ENCODE measurements at places on chromosomes 7 and 10. TPM values are rescaled to one million over a fixed set of nuclear protein-coding genes. Genes with fewer than 3 reads are reported as not detected.

Gene ZMIZ2
- 137 TPM for total RNA-seq

Gene OR2A12
- not detected for total RNA-seq

Gene TMEM178B
- total RNA-seq, result 0.39 TPM

Gene TRIL
- total RNA-seq, result not detected

Gene TUBAL3
- not detected for total RNA-seq

Gene TMEM120A
- 71.0 TPM for total RNA-seq

Gene POM121
- 62.4 TPM for total RNA-seq

Gene AMZ1
- total RNA-seq, result 0.57 TPM

Gene BTBD16
- 0.82 TPM for total RNA-seq

Gene CCDC172
- not detected for total RNA-seq

GRCh38 chr10:75962395-75963061 is 531.1 kb downstream of the LRMDA start:
- no peak for DNase-seq

DNA sequence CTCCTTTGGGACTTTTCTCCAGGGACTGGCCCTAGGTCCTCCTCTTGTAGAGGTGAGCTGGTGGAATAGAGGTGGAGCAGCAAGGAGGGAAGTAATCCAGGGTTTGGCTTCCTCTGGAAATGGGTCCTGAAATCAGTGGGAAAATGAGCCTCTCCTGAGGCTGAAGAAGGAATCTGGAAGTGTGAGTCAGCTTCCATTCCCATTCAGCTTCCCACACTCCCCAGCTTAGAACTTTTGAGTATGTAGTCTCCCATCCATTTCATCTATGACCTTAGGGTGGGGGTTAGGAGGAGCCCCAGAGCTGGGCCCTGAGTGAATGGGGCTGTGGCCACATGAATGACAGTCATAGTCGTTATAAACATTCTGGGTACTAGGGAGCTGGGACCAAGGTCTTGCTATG is 17.7 kb downstream of the LDB1 start:
- no peak for DNase-seq

- no peak for DNase-seq
Measured at GRCh38 chr10:68079434-68079833, 4.4 kb upstream of the HERC4 start.

DNA sequence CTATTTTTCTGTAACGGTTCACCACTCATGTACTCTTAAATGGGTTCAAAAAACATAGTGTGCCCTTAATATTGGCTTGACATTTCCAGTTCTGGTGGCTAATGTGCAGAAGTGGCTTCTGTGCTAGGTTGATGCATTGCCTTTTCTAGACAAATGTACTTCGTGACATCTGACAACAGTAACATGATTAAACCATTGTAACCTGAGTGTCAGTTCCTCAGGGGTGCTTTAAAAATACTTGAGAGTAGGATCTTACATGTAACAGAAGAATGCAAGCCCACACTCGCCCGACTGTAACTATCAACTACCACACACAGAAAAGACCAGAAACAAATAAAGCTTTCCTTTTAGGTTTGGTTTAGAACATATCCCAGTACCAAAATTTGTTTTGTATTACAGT is 393.4 kb upstream of the NFE2L3 start:
- no peak for DNase-seq

DNA sequence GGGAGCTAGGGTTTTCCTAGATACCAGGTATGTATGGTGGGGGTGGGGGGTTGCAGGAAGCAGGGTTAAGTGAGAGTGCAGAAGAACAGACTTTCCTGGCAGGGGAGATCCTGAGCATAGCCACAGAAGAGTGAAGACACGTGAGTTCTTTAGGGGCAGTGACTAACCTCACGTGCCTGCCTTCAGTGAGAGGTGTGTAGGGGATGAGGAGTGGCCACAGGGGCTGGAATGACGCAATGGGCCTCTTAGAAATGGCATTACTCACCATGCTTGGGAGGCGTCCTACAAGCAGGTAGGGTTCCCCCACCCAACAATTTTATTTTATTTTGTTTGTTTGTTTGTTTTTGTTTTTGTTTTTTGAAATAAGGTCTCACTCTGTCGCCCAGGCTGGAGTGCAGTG is 698.6 kb upstream of the NRP1 start:
- no peak for DNase-seq

- DNase-seq, result no peak
Measured at GRCh38 chr7:64602518-64602917, 39.6 kb upstream of the ZNF680 start.

DNA sequence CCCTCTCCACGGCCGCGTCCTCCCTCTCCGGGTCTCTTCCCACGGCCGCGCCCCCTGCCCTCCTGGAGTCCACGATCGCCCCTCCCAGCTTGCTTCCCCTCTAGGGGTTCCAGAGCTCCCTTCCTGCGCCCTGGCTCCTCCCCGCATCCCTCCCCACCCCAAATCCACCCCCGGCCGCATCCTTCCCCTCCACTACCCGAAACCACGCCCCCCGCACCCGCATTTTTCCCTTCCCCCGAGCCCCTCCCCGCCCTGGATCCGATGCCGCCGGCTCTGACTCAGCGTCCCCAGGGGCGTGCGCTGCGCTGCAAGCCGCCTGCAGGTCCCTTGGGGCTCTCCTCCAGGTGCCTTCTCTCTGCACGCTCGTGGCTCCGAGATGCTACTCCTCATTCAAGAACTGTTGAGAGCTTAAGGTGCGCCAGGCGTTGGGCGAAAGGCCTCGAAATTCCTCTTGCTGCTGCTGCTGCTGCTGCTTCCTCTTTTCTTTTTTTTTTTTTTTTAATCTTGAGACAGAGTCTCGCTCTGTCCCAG is 372 bp upstream of the TMEM130 start:
- no peak for DNase-seq

- DNase-seq, result no peak
Measured at GRCh38 chr10:102702742-102703141, 11.5 kb downstream of the ARL3 start.

DNA sequence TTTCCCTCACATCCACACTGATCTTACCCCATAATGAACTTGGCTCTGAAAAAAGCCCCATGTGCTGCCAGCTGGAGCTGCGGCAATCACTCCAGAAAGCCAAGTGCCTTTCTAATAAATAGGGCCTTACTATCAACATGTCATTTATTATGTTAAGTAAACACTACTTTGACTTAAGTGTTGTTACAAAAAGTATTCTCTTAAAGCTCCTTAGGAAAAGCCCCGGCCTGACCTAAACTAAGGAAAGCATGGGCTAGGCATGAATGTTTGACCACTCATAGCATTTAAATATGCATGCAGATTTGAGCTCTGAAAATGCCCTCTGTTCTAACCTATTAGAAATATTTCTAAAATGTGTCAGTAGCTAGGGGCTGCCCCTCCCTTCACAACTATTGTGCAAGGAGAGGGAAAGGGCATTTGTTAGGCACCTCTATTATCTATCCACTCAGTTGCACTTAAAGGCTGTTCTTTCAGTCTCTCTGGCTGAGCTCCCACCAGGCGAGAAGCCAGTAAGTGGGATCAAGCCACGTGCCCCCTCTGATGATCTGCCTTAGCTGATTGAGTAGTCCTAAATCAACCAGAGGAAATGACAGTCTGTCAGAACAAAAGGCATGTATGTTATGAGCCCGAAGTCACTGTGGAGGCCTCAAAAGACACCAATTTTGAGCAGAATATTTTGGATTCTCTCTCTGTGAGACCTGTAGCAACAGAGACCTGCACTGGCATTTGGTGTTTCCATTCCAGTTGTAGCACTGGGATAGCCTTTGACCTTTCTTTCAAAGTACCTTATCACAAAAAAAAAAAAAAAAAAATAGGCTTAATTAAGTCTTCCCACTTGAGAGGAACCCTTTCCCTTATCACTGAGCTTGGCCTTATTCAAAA is 77.1 kb downstream of the ITGB8 start:
- no peak for DNase-seq

DNA sequence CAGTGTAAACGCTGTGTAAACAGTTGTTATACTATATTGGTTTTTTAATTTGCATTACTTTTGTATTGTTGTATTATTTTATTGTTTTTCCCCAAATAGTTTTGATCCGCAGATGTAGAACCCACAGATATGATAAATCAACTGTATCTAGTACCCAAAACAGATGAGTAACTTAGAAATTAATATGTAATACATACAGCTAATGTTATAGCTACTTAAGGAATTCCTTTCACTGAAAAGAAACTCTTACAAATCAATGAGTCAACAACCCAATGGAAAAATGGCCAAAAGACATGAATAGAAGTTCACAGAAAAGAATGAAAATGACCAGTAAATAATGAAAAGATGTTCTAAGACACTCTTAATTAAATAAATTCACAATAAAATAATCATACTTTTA is 32.3 kb upstream of the ARL4A start:
- DNase-seq, result no peak

GRCh38 chr7:5406957-5407945 is 16.4 kb downstream of the TNRC18 start:
- no peak for DNase-seq

DNA sequence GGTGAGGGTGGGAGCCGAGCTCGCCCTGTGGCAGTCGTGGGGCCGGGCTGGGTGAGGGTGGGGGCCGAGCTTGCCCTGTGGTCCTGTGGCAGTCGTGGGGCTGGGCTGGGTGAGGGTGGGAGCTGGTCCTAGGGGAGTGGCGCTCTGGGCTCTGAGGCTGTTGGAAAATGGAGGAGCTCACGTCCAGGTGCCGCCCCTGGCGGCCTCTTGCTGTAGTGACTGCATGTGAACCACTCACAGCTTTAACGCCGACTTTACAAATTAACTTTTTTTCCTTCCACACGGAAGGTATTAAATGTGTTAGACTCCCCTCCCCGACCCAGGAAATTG is 312.6 kb downstream of the WDR37 start:
- DNase-seq, result no peak

GRCh38 chr7:159024280-159024951 is 120.3 kb downstream of the VIPR2 start:
- DNase-seq, result no peak

DNA sequence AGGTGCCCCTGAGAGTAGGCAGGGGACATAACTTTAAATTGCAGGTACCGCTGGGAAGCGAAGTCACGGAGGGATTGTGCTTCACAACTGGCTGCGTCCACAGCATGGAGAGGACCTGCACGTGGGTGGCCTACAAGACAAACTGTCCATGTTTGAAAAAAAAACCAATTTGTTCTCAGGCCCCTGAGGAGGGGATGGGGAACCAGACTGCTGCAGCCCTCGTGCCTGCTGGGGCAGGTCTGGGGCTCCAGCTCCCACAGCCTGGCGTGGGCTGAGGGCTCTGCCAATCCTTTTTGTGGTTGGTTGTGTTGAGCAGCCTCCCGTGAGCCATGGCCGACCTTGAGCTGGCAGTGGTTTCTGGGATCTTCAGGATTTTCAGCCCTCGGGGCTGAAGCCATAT is 9.7 kb downstream of the SFRP5 start:
- DNase-seq, result no peak

Measured in Panc1 (cell line).